ENCODE measurements at places on chromosomes 11 and 22. TPM values are rescaled to one million over a fixed set of nuclear protein-coding genes. Genes with fewer than 3 reads are reported as not detected.

SLC15A3 gene
- 2.2 TPM for total RNA-seq

CNTF gene
- total RNA-seq: 3.9 TPM

OR5M3 gene
- total RNA-seq: not detected

DNA sequence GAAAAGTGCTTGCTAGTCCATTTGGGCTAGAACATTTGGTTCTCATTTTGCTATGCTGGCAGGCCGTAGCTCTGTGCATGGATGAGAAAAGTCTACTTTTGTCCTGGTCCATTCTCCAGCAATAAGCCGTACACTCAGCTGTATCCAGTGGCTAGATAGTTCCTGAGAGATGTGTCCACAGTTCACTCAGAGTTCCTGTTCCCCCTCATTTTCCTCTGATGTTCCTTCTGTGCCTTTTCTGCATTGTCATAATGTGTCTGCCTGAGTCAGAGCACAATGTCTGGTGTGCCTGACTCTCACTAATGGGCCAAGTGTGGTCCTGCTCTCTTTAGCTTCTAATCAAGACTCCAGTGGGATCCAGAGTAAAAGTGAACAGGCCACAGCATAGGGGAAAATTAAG, 215.7 kb upstream of the CTSC start:
- DNase-seq: peak; percentile 69

CYP2R1 gene
- 25.7 TPM for total RNA-seq

OSBP2 gene
- total RNA-seq: 2.0 TPM

GRCh38 chr11:124101737-124102136, 13.5 kb upstream of the VWA5A start:
- no peak for DNase-seq

CRYBA4 gene
- not detected for total RNA-seq

DNA sequence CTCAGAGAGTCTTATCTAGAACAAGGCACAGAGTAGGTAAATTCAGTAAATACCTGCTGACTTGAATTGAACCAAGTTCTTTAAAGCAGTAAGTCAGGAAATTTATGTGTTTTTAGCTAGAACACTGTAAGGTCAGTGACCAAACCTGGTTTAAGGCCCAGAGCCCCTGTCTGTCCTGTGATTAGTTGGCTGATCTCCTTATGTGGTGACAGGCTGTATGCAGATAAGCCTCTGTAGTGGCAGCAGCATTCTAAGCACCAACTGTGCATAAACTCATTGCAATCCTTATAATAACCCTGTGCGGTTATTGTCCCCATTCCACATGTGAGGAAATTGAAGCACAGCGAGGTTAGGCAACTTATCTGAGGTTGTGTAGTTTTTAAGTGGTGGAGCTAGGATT, 40.5 kb downstream of the FBXO7 start:
- DNase-seq: no peak
